ENCODE measurements at places on chromosomes 1 and 21. TPM values are rescaled to one million over a fixed set of nuclear protein-coding genes. Genes with fewer than 3 reads are reported as not detected.

DNA sequence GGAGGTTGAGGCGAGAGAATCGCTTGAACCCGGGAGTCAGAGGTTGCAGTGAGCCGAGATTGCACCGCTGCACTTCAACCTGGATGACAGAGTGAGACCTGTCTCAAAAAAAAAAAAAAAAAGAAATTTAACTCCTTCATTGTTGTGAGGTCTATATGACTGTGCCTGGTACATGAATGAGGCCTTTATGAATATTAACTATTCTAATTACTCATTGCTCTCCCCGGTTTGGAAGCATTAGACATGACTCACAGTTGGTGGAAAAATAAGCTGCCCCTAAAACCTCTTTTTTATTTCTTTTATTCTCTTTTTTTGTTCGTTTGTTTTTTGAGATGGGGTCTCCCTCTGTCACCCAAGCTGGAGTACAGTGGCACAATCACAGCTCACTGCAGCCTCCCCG lies 3.3 kb downstream of the NPPB start:
- H3K27me3 ChIP-seq = peaks cover 30% of the 10 kb centered on the region
- H3K4me3 ChIP-seq = no peak overlapping the region
- H3K4me1 ChIP-seq = no peaks in the 10 kb centered on the region
- no peaks in the 10 kb centered on the region for H3K36me3 ChIP-seq
- no peak overlapping the region for H3K27ac ChIP-seq
- no peak for DNase-seq

- no peaks in the 10 kb centered on the region for H3K4me1 ChIP-seq
- no peaks in the 10 kb centered on the region for H3K27me3 ChIP-seq
- H3K27ac ChIP-seq = no peak overlapping the region
- H3K4me3 ChIP-seq = no peak overlapping the region
- no peak for DNase-seq
Measured at GRCh38 chr1:181733486-181733885, 250.2 kb downstream of the CACNA1E start.

DNA sequence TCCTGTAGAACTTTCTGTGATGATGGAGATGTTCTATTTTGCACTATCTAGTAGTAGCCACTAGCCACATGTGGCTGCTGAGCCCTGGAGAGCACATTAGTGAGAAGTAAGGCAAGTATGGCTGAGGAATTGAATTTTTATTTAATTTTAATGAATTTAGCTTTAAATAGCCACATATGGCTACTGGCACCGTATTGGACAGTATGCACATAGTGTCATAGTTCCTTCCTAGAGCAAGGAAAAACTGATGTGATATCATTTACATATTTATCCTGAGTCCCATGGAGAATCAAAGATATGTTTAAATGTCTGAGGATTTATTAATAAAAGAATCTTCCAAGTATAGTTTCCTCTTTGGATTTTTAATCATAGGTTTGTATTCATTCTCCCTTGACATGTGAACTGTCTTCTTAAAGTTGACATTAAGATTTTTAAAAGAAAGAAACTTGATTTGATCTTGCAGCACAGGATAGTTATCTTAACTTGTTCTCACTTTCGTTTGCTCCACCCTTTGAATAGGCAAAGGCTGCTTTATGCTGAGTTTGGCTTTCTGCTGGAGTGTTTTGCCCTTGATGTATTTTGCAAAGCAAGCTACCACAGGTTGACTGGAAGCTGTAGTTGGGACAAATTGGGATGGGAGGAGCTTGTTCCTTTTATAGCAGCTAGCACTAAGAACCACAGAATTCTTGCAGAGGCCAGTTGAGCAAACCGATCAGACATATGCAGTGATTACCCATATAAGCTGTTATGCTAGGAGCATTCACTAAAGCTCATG lies 129.7 kb downstream of the VPS13D start:
- no peaks in the 10 kb centered on the region for H3K27me3 ChIP-seq
- no peak overlapping the region for H3K27ac ChIP-seq
- H3K36me3 ChIP-seq = no peaks in the 10 kb centered on the region
- no peak for DNase-seq
- H3K4me3 ChIP-seq = no peak overlapping the region

KCND3 gene
- total RNA-seq = 19.7 TPM

KCNJ9 gene
- total RNA-seq = not detected

All from heart left ventricle (tissue), 16 donors.